ENCODE measurements at places on chromosomes 16 and 17.

DNA sequence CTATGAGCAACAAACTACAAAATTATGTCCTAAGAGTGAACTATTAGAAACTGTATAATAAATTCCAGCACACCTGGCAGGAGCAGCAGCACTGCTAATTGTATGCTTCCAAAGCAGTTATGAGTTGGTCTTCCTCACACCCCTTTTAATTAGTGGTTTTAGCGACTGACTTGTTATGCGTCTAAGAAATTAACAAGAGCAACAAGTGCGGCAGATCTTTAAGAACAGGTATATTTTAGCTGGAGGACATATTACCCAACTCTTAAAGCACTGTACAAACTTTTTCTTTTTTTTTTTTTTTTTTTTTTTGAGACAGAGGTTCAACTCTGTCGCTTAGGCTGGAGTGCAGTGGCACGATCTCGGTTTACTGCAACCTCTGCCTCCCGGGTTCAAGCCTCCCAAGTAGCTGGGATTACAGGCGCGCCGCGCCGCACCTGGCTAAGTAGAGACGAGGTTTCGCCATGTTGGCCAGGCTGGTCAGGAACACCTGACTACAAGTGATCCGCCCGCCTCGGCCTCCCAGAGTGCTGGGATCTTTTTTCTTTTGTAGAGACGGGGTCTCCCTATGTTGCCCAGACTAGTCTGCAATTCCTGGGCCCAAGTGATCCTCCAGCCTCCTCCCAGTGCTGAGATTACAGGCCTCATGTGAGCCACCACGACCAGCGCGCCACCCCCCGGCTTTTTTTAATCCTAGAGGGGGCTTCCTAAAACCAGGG lies 1.6 kb upstream of the FBXL20 start:
- DNase-seq = no peak

- no peak for DNase-seq
Measured at GRCh38 chr16:52293204-52293603, 253.7 kb downstream of the TOX3 start.

DNA sequence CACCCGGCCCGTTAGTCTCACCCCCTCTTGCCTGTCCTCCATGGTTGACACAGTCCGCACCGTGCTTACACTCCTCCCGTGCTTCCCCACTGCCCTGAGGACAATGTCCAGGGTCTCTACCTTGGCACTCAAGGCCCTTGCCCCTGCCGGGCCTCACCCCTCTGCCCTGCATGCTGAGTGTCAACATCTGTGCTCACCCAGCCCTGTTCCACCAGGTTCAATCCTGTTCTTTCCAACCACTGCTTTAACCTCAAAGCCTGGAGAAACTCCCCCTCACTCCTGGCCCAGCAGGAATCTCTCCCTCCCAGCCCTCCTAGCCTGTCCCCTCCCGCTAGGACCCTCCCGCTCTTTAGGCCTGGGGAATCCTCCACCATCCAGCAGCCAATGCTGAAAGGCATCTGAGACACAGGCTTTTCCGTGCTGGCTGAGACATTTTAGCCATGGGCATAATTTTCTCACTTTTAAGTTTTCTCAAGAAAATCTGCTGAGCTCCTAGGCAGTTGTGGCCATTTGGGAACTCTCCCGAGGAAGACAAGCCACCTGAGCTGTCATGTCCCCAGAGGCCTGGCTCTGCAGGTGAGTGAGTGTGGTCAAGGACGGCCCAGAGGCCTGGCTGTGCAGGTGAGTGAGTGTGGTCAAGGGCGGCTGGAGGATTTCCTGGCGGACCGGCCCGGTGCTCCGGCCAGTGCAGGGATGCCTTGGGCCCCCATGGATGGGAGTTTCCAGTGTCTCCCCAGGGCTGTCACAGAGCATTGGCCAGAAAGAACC lies 10.8 kb upstream of the P2RX1 start:
- DNase-seq = no peak

DNA sequence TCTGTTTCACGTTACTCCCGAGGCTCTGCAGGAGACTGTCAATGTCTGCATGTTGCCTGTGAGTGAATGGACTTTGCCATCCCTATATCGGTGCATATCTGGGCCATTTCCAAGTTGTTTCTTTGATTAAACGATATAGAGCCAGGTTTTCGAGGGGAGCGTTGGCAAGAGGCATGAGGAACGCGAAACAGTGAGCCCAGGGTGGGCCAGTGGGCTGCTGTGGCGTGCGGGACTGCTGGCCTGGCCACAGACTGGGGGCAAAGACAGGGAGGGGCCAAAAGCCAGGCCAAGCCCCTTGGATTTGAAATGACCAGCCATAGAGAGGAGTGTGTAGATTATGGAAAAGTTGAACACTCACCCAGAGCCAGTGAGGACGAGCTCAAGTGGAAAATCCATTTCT lies 3.5 kb downstream of the CRHR1 start:
- no peak for DNase-seq

DNA sequence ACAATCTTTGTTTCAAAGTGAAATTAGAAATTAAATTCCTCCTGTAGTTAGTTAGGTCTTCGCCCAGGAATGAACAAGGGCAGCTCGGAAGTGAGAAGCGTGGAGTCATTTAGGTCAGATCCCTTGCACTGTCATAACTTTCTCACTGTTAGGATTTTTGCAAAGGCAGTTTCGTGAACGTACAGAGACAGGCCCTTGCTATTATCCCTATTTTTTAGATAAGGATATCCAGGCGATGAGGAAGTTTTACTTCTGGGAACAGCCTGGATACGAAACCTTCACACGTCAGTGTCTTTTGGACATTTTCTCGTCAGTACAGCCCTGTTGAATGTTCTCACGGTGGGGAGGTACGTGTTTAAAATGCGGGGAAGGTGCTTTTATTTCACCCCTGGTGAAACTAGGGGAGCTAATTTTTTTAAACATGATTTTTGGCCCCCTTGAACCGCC lies 318 bp upstream of the RBL2 start:
- no peak for DNase-seq

- DNase-seq = no peak
Measured at GRCh38 chr16:2155977-2156848, 631 bp downstream of the TRAF7 start.

GRCh38 chr16:11165349-11165748 lies 90.7 kb downstream of the SOCS1 start:
- no peak for DNase-seq

DNA sequence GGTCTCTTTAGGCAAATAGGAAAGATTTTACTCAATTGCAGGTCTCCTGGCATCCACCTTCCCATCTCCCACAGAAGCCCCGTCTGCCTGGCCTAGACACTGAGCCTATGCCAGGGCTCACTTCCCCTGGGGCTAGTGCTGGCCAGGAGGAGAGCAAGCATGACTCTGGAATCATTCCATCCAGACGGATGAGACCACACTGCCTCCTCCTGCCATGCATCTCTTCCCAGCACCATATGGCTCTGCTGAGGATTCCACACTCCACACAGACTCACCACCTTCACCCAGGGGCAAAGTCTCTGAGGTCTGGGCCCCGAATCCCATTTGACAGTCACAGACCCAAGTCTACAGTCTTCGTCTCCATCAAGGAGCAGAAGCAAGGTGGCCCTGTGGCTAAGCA lies 346.5 kb downstream of the C16orf95 start:
- DNase-seq = no peak

DNA sequence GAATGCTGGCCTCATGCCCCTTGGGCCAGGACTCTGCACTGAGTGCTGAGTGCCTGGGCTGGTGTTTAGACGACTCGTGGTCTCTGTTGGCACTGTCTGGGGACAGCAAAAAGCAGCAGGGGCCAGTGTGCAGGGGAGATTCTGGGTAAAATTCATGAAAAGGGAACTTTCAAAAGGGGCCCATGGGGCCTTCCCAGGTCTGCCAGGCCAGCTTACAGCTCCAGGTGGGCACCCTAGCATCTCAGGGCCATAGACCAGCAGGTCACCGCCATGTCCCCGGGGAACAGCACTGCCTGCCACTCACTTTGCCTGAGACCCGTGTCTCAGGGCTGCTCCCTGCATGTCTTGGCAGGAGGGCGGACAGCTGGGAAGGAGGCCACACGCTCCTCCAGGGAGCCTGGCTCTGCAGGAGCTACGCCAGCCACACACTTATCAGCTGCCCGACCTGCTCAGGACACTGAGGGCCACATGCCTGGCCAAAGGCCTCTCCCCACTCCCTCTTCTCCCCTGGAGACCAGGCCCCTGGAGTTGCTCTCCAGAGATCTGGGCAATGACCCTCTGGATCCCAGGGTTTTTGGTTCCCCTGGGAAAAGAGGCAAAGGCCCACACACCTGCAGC lies 8.8 kb upstream of the FASN start:
- DNase-seq = no peak

- DNase-seq = no peak
Measured at GRCh38 chr17:79395066-79395465, 215.8 kb downstream of the RBFOX3 start.

GRCh38 chr17:59342681-59343131 lies 11.3 kb downstream of the YPEL2 start:
- no peak for DNase-seq

DNA sequence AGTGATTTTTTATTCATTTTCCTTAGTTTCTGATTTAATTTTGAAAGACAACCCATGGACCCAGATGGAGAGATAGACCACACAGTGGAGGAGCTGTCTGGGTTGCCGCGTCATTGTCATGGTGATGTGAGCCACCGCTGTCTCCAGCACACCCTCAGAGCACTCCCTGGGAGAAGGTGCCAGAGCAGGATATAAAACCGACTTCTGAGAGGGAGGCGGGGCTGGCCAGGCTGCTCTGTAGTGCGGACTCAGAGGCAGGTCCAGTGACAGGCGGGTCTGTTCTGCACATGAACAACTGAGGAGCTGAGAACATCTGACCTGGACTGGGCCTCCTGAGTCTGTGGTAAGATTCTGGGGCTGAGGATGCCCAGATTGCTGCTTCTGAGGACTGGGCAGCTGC lies 216.3 kb upstream of the NLRP1 start:
- no peak for DNase-seq

- no peak for DNase-seq
Measured at GRCh38 chr17:66855204-66855603, 20.3 kb downstream of the CACNG5 start.

- no peak for DNase-seq
Measured at GRCh38 chr17:14752011-14752410, 451.1 kb downstream of the HS3ST3B1 start.

DNA sequence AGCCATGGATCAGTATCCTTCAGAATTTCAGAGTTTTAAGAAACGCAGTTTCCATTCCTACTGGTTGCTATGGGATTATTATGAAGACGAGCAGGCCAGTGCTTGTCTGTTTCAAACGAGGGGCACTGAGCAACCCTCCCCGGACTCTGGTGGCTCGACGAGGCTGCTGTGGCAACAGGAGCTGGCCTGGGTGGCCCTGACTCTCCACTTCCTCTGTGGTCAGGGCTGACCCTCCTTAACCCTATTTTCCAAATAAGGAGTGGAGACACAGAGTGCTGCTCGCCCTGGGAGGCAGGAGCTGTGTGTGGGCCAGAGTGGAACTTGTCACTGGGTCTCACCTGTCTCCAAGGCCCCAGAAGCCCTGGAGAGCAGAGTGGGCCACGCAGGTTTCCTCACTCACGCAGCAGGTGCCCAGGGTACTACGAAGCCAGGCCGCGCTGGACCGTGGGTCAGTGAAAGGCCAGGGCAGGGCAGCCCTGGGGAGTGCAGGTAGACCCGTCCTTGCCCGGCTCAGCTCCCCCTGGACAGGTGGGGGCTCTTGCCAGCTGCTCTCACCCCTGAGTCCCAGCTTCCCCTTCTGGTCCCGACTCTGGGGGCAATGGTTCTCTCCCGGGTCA lies 3.3 kb downstream of the GALNS start:
- DNase-seq = no peak

GRCh38 chr16:22394121-22394520 lies 19.7 kb upstream of the CDR2 start:
- no peak for DNase-seq

DNA sequence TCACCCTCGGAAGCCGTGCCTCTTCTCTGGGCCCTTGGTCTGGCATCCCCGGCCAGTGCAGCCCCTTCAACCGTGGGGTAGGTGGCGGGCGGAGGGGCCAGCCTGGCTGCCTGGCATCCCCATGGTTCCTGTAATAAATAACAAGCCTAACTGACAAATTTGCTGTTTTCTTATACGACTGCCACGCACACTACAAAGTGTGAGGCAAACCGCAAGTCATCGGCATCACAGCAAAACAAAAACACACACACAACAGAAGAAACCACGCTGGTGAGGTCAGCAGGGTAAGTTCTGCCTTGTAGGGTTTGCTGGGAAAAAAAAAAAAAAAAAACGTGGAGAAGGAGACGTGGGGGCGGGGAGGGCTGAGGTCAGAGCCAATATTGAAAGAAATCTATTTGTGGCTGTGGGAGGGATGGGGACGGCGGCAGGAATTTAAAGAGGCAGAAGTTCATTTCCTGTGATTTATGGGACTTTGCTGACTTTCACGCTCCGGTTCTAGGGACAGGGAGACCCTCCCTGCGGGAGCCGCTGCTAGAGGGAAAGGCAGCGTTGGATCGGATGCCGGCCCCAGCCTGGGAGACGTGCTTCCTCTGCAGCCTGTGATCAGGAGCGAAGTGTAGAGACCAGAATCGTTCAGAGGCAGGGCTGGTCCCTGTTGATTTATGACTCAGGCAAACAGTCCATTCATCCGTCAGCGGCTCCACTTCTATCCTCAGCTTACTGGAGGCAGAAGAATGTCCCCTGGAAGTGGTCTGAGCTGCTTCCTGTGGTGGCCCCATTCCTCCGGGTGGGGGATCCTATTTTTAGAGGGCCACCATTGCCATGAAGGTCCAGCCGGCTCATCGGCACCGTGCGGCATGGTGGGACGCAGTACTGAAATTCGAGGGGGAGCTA lies 162.8 kb downstream of the FOXL1 start:
- DNase-seq = no peak

DNA sequence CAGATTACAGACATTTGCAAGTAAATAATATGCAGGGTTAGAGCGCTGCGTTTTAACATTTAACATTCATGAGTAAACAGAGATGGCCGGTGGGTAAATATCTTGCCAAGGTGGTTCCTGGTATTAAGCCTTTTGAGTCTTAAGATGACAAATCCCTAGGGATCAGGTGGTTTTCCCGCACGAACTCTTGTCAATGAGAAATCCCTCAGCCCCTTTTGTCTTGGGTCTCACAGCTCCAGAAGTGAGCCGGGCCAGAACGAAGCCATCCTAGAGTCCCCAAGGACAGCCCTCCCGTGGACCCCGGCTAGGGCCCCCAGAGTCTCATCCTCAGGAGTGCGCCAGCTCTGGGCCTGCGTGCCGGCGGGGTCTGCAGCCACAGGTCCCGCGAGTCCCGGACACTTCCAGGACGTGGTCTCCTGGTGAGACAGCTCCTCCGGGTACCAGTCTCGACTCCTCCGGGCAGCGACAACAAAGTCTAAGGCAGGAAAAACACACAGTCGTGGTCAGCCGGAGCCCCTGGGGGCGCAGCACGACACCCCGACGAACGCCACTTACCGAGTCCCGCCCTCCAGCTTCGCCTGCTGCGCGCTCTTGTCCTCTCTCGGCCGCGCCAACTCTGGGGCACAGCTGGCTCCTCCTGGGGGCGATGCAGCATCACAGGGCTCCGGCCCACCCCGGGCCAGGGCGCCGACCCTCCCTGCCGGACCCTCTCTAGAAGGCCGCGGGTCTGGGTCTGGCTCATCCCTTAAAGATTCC lies 13.3 kb downstream of the MIS12 start:
- no peak for DNase-seq

GRCh38 chr17:79332011-79332554 lies 257.5 kb downstream of the ENGASE start:
- no peak for DNase-seq

- no peak for DNase-seq
Measured at GRCh38 chr16:13873835-13874438, 46.0 kb upstream of the ERCC4 start.

GRCh38 chr16:67555795-67556212 lies 6.5 kb upstream of the CTCF start:
- no peak for DNase-seq

Measured in CD4-positive, alpha-beta T cell treated with Interferon gamma for 1 hour (primary cell).